Jurkat, Clone E6-1 (cell line): ENCODE measurements at places on chromosomes 11 and 22.

DNA sequence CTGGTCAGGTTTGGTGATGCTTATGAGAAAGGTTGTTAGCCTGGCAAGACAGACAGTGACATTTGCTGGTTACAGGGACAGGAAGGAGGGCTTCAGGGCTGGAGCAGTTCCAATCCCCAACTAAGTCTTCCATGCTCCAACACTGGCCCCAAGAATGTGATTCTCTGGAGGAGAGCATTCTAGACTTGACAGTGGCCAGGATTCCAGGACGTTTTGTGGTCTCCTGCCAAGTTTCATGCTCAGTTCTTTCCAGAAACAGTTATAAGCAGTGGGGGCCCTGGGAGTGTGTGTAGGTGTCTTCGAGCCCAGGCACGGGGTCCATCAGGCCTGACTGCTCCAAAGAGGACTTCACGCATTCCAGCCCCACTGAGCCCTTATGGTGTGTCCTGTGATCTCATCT, 8.9 kb upstream of the GRK3 start:
- DNase-seq = no peak

GRCh38 chr11:111779118-111779517, 12.9 kb upstream of the PPP2R1B start:
- no peak for DNase-seq

- no peak for DNase-seq
These were observed 3.4 kb downstream of the DCHS1 start for GRCh38 chr11:6652182-6652581.

DNA sequence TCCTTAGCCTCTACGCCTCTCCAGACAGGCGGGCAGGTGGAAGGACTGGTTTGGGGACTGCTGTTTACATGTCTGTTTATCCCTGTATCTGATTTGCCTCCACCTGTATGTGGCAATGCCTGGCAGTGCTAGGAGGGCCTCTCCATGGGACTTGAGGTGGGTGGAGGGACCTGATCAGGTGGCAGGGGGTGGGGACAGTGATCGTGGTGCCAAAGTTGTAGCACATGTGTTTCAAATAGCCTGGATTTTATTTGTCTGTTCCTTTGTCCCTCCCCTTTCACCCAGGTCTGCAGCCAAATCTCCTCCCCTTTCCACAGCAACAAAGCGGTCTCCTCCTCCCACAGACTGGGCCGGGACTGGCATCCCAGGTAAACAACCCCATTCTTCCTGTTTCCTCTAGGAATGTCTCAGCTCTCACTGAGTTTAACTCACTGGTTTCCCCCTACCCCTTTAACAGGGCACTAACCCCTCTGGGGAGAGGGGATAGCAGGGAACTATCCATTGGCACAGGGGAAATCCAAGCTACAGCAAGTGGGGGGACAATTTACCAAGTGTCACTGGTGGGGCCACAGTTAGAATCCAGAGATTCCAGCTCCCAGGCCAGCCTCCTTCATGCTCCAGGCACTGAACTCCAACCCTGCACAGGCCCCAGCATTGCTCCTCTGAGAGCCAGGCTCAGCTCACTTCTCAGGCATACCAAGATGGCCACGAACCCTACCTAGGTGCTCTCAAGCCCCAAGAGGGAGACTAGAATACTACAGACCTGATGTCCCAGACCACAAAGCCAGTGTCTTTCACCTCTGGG, 22.9 kb upstream of the TLCD5 start:
- no peak for DNase-seq

DNA sequence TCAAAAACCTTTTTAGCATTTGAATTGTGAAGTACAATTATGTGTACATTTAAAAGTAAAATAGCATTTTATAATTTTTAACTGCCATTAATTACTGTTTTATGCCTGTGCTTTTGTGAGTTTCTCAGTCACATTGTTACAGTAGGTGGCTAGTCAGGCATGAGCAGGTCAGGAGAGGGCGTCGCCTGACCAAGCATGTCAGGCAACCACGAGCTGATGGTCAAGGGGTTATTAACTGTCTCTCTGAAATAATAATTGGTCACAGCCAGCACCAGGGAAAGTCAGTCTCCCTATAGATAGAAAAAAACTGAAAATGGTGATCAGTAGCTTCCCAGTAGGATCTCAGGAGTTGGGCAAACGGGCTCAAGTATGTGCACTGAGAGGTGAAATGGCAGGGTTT, 19.4 kb upstream of the CCDC81 start:
- DNase-seq = no peak

- no peak for DNase-seq
These were observed 4.4 kb upstream of the FBXO3 start for GRCh38 chr11:33778675-33779074.

GRCh38 chr11:116980136-116980793, 118.0 kb downstream of the SIK3 start:
- DNase-seq = no peak

DNA sequence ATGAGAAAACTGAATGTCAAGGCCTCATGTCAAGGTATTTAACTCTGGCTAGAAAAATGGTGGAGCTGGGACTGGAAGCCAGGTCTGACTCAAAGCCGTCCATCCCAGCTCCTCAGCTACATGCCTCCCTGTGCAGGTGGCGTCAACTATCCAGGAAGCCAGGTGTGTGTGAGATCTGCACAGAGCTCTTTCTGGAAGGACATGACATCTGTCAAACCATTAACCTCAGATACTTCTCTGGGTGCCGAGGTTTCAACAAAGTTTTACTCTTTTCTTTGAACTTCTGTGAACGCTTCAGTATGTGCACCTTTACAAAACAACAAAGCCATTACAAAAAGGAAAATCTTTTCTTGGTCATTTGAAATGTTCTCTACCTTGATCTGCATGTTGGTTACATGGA, 7.0 kb upstream of the CASTOR1 start:
- DNase-seq = peak; percentile 81

- DNase-seq = no peak
These were observed 157.1 kb upstream of the SESN3 start for GRCh38 chr11:95388086-95388485.

DNA sequence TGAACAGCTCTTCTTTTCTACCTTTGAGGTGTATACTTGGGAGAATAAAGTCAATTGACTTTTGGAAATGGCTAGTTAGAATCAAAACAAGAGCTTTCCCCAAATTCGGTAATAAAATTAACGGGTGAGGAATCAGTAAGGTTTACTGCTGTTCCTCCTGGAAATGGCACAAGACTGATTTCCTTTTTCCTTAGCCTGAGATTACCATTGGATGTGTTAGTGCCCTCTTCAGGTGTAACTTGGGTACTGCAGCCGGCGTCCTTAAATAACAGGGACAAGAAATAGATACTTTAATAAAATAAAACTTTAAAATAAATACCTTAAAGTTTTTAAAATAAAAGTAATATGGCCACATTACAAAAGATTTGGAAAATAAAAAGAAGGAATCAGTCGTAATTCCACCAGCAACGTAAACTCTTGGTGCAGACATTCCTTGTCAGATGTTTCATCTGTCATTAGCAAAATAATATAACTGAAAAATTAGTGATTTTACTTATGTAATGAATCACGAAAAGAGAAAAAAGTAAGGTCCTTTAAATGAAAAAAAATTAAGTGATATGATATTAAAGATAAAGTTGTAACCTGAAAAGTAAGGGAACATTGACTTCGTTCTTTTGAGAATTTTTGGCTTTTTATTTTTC, 29.7 kb downstream of the ZFTA start:
- peak; percentile 70 for DNase-seq

DNA sequence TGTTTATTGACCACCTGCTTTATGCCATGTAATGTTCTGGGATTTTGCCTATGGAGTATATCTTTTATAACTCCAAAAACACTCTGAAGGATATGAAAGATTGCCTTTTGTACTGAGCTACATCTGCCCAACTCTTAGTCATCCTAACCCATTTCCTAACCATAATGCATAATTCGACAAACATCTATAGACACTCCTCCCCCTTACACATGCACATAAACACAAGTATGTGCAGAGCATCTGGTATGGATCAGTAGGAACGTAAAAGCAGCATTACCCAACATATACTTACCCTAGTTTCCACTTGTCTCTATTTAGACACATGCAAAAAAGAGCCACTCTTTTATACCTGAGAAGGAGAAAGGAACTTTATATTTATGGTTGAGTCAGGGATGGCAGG, 272.8 kb downstream of the FAM76B start:
- DNase-seq = no peak

GRCh38 chr11:13269775-13270174, 7.8 kb upstream of the BMAL1 start:
- no peak for DNase-seq

GRCh38 chr22:26642465-26643417, 14.6 kb upstream of the MIAT start:
- peak; percentile 78 for DNase-seq

GRCh38 chr11:35826949-35827348, 116.9 kb upstream of the LDLRAD3 start:
- DNase-seq = no peak

DNA sequence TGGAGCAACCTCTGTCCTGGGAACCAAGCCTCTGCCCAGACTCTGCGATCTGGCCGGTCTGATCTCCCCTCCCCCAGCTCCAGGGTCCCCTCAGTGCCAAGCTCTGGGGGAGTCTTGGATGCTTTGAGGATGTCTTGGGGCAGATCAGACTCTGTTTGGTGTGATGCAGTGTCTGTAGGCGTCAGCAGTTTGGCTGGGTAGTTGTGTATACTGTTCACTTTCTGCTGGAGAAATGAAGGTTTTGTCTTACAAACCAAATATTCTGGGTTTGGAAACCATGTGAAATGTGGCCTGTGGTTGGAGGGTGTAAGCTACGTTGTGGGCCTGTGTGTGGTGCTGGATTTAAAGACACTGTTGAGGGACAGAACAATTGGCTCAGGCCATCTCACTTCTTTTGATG, 4.6 kb downstream of the INSC start:
- no peak for DNase-seq

DNA sequence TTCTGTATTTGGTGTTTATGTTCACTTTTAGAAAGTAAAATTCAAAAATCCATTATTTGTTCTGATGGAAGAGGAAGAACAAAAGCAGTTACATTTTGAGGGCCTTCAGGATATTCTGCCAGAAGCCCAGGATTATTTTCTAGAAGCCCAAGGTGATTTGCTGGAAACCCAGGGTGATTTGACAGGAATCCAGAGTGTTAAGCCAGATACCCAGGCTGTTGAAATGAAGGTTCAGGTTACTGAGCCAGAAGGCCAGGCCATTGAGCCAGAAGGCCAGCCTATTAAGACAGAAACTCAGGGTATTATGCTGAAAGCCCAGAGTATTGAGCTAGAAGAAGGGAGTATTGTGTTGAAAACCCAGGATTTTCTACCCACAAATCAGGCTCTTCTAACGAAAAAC, 33.1 kb downstream of the CCDC15 start:
- no peak for DNase-seq
